ENCODE measurements at places on chromosomes 16 and 17.
A peak's percentile ranks its signal among the peaks of the same experiment; 100 is the strongest.

DNA sequence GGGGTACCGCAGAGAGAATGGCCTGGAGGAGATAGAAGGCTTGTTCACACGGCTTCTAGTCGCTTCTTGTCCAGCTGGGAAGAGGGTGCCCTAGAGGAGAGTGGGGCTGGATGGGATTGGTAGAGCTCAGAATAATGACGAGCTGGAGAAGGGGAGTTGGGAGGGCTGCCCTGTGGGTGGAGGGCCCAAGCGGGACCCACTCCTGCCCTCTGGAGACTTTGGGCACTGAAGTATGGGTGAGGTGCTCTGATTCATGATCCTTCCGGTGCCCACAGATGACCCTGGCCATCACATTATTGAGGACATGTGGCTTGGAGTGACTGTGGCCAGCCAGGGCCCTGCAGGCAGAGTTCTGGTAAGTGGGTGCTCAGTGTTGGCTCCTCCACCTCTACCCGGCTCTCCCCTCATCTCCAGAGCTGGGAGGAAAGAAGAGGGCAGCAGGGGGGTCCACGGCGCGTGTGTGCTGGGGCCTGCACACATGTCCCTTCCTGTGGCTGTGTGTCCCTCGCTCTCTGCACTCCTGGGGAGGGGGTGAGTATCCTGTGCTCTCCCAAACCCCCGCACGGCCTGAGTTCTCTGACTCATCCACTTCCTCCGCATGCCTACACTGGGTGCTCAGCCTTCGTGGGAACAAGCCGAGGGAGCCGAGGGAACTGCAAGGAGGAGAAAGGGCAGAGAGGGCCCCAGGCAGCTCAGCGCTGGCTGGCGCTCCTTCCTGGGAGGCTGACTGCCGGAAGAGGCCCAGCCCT lies 8.5 kb downstream of the ITGA3 start:
- DNase-seq, result no peak

DNA sequence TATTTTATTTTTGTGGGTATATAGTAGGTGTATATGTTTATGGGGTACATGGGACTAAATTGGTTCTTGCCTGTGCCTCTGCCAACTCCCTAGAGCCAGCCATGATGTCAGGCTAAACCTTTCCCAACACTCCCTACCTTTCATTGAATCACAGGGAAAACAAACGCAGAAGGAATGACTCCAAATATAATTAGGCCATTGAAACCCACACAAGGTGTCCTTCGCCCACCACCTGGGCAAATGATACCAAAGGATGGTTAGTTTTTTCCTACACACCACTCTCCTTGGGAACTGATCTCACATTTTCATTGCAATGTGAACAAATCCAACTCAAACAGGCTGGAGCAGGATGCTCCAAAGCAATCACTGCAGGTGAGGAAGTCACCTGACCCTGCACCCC lies 27.5 kb downstream of the WSB1 start:
- DNase-seq, result no peak

DNA sequence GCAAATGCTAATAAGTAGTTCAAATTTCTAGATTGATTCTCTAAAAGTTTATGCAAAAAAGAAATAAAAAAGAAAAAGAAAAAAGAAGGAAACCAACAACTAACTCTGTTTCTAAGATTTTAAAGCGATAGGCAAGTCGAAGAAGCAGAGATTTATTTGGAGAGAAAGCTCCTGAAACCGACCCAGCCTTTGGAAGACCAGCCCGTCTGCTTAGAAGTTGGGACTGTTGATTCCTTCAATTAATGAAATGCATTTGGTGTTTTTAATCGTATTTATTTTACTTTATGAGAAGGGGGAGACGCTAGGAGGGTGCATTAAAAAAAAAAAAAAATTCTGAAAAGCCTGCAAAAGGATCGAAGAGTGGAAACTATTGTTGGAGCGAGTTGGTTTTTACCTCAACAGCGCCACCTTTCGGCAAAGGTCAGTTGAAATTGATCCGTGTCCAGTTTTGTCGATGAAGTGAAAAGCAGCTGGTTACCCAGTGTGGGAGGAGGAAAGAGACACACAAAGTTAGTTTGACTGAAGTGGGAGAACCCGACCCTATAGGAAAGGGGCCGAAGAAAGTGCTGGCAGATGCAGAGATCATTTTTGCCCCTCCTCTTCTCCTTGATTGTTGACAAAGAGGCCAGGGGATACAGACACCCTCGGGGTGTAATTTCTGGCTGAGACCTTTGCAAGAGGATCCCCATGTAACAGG lies 1.5 kb upstream of the MAF start:
- DNase-seq, result peak; percentile 71

DNA sequence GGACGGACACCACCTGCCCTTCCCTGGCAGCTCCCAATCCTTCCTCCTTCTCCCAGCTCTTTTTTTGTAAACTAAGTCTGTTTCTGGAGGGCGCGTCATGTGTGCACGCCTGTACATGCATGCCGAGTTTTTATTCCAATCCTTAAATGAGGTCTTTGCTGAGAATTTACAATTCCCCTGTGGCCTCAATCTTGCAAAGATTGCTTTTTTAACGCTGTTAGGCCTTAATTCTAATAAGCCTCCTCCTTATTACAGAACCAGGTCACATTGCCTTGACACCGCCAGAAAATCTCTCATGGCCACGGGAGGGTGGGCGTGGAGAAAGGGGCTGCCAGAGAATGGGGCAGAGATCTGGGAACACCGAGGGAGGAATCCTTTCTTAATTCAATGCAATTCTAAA lies 17.6 kb downstream of the RBFOX3 start:
- no peak for DNase-seq

DNA sequence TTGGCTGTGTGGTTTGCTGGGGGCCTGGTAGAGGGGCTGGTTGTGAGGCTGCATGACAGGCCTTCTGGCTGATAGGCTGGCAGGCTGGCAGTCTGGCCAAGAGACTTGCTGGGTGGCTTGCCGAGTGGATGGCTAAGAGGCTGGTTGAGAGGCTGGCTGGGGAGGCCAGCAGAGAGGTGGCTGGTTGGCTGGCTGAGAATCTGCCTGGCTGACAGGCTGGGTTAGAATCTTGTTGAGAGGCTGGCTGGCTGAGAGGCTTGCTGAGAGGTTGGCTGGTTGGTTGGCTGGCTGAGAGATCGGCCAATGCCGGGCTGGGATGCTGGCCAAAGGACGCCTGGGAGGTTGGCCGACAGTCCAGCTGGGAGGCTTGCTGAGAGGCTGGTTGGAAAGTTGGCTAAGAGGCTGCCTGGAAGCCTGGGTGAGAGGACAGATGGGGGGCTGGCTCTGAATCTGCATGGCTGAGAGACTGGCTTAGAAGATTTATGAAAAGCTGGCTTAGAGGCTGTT lies 35.9 kb upstream of the ACSM2B start:
- no peak for DNase-seq

GRCh38 chr16:11510178-11510973 lies 76.3 kb downstream of the LITAF start:
- no peak for DNase-seq

- no peak for DNase-seq
These were observed 54.5 kb downstream of the NACA2 start for GRCh38 chr17:61536422-61536955.

DNA sequence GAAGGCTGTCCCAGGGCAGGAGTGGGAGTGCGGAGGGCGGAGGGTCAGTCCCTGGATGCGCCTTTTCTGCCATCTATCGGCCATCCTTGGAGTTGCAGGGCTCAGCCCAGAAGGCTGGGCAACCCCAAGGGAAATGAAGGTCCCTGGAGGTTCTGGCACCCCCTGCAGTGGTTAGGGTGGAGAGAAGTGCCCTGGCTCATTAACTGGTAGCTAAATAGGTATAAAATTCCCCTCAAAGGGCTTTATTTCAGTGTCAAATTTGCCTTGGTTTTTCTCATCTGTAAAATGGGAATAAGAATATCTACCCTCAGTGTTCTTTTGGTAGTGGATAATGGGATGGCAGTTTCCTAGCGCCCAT lies 22.4 kb downstream of the C17orf75 start:
- DNase-seq, result peak; percentile 18

GRCh38 chr16:75620326-75621169 lies 2.5 kb downstream of the ADAT1 start:
- DNase-seq, result no peak

DNA sequence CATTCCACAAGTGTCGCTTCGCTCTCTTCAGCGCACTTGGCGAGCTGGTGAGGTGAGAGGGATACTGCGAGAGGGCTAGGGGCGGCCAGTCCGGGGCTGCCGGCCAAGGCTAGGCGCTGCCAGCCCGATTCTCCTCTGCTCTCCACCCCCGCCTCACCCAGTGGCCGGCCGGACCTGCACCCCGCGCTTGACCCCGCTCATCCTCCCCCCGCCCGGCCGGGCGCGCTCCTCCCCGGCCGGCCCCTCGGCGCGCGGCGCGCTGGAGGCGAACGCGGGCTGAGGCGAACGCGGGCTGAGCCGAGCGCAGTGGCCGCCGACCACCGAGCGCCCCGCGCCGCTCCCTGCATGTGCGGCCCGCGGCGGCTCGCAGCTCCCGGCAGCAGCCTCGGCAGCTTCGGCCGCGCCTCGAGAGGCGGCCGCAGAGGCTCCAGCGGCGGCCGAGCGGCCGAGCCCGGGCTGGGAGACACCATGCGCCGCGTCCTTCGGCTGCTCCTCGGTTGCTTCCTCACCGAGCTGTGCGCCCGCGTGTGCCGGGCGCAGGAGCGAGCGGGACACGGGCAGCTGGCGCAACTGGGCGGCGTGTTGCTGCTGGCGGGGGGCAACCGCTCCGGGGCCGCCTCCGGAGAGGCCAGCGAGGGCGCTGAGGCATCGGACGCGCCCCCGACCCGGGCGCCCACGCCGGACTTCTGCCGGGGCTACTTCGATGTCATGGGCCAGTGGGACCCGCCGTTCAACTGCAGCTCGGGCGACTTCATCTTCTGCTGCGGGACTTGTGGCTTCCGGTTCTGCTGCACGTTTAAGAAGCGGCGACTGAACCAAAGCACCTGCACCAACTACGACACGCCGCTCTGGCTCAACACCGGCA lies at the start of gene SHISA9:
SHISA9 (plus strand) TSS at position 2 of the 865 bp plus-strand sequence.
- no peak for DNase-seq

GRCh38 chr16:50910736-50911100 lies 168.8 kb downstream of the CYLD start:
- DNase-seq, result no peak

DNA sequence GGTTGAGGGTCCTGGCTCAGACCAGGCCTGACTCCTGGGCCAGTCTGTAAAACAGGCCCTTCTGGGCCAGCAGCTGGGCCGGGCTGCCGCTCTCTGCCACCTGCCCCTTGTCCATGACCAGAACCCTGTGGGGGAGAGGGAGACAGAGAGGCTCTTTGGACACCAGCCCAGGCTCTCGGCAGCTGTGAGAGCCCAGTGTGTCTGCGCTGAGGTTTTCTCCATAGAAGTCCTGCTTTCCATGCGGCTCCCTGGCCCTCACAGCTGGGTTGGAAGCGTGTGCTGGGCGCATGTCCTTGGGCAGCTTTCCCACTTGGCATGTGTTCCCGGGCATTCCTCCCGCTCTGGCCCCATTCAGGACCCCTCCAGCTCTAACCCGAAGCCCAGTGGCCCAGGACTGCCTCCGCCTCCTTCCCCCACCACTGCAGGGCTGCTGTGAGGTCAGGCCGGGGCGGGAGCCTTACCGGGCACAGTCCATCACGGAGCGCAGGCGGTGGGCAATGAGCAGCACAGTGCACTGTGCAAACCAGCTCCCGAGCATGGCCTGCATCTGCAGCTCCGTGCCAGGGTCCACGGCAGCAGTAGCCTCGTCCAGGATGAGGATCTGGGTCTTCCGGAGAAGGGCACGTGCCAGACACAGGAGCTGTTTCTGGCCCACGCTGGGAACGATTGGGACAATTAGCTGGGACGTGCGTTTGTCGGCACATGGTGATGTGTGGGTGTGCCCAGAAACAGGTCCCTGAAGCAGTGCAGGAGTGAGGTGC lies 73.0 kb downstream of the ABCC6 start:
- DNase-seq, result no peak

DNA sequence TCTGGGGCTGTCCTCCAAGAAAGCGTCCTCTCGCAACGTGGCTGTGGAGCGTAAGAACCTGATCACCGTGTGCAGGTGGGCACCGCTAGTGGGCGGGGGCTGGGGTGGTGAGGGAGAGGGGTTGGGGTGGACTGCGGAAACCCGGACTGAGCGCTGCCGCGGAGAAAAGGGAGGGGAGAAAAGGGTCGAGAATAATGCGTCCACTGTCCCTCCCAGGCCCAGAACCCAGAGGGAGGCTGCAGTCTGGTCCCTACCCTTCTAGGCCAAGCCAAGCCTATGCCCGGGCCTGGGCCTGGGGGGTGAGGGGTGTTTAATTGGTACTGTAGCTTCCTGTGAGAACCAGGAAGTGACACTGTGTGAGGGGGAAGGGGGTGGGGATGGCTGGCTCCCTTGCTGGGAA lies 464 bp downstream of the RUNDC3A start:
- no peak for DNase-seq

GRCh38 chr17:56754523-56755208 lies 79.1 kb downstream of the C17orf67 start:
- no peak for DNase-seq

- DNase-seq, result no peak
These were observed 3.1 kb downstream of the ALOX12 start for GRCh38 chr17:6998855-6999508.

DNA sequence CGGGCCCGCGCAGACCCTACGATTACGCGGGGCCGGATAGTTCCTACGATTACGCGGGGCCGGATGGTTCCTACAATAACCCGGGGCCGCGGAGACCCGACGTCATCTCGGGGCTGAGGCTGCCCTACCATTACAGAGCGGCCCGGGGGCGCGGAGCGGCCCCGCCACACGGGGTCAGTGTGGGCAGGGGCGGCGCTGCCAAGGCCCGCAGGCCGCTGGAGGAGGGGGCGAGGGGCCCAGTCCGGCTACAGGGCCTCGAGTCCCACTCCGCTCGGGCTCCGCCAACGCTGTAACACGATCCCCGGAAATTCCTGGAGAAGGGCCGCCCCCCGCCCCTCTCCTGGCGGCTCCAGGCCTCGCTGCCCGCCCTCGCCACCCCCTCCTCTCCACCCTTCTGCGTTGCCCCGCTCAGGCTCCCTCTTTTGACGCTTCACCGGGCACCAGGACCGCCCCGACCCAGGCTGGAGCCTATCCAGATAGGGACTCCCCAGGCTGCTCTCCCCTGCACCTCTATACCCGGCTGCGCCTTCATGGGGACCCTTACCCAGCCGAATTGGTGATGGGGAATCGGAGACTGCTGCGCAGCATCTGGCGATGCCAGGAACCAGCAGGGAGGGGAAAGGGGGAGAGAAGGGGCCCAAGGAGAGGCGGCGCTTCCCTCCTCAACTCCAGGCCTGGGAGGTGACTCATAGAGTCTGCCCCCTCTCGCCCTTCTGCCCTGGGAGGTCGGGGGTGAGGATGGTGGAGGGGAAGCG lies at the start of gene RAB34:
RAB34 (minus strand) TSS at position 291 of the 755 bp plus-strand sequence. CDS start 602 bp downstream, outside the sequence.
- no peak for DNase-seq

- DNase-seq, result peak; percentile 67
These were observed at the start of gene MLLT6 for GRCh38 chr17:38704606-38705522. MLLT6 (plus strand) TSS chr17:38705273; CDS start chr17:38705633, 360 bp downstream.

GRCh38 chr17:1733759-1734158 lies 8.9 kb upstream of the SERPINF2 start:
- no peak for DNase-seq

DNA sequence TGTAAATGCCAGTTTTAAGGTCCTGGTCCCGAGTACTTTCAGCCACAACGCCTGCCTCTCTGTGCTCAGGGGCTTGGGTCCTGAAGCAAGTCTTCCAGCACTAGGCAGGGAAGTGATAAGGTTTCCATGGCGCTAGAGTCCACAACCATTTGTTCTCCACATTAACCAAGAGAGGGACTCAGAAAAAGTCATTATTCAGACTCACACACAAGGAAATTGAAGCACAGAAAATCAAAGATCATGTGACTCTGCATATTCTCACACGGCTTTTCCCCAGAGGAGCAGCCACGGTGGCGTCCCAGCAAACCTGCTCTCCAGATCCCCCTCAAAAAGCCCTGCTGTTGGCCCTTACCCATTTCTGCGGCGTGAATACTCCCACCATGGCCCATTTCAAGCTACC lies 9.7 kb downstream of the ENPP7 start:
- DNase-seq, result no peak
